ENCODE measurements at places on chromosomes 3 and 15. TPM values are rescaled to one million over a fixed set of nuclear protein-coding genes. Genes with fewer than 3 reads are reported as not detected.

DNA sequence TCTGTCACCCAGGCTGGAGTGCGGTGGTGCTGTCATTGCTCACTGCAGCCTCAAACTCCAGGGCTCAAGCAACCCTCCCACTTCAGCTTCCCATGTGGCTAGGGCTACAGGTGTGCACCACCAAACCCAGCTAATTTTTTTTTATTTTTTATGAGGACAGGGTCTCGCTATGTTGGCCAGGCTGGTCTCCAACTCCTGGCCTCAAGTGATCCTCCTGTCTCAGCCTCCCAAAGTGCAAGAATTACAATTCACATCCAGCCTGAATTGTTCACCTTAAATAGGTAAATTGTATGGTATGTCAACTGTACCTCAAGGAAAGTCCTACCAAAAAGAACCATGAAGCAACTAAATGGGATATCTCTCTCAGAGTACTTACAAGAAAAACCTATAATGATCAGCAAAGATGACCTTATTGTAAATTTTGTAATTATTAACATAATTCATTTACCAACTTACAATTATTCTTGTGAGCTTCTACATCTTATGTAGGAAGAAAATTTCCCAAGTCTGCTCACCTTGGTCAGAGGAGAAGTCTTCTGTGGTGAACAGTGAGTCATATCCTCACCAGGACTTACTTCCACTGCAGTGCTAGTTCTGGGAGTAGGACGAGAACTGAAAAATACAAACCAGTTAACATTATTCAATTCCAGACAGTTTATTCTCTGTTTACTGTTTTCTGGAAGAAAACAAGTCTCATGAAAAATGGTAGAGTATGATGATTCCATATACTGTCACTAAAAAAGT, 54.4 kb downstream of the ULK4 start:
- no peak for DNase-seq

The PRSS50 gene
- total RNA-seq = not detected

DNA sequence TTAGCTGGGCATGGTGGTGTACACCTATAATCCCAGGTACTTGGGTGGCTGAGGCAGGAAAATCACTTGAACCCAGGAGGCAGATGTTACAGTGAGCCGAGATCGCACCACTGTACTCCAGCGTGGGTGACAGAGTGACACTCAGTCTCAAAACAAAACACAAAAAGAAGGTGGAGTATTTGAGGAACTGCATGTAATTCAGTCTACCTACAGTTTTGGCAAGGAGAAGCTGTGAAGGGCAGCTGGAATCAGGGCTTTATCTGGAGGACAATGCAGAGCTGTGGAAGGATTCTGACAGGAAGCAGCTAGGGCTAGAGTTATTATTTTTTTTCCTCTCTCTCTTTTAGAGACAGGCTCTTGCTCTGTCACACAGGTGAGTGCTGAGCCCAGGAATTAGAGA, 6.8 kb downstream of the H1-8 start:
- DNase-seq = no peak

The SNRPA1 gene
- 225 TPM for total RNA-seq

The CYP11A1 gene
- total RNA-seq = not detected

GRCh38 chr15:32855942-32856341, 138.1 kb downstream of the GREM1 start:
- DNase-seq = no peak
